ENCODE measurements at places on chromosomes 16 and 17.

DNA sequence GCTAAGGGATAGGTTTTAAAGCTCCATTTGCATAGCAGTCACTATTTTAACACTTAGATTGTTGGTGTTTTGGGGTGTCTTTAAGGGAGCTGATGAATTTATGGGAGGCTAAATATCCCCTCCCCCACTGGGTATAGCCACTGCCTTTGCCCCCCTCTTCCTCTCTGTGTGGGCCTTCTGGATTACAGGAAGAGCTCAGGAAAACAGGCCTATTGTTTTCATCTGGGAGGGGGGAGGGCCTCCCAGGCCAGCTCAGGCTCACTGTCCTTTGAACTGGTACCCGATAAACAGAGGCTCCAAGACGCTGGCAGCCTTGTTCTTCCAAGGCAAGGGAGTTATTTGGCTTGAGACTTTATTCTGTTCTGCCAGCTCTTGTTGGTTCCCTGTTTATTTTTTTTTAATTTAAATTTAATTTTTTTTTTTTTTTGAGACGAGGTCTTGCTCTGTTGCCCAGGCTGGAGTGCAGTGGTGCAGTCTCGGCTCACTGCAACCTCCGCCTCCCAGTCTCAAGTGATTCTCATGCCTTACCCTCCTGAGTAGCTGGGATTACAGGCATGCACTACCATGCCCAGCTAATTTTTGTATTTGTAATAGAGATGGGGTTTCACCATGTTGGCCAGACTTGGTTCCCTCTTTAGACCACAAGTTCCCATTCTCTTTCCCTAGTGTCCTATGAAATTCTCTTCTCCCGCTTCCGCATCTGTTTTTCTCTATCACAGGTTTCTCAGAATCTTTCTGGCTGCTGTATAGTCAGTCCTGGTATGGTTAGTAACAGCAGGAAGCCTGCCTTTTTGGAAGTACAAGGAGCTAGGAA is 25.1 kb downstream of the MINK1 start:
- DNase-seq: no peak

- DNase-seq: no peak
These were observed 222.8 kb upstream of the TNRC6C start for GRCh38 chr17:77735566-77736198.

- no peak for DNase-seq
These were observed 5.1 kb downstream of the GEMIN4 start for GRCh38 chr17:746783-747629.

- no peak for DNase-seq
These were observed 11.2 kb downstream of the CHD9NB start for GRCh38 chr16:53041320-53042051.

- no peak for DNase-seq
These were observed 100.7 kb downstream of the TMEM114 start for GRCh38 chr16:8489580-8489979.

- no peak for DNase-seq
These were observed 939 bp upstream of the WDR90 start for GRCh38 chr16:648071-648780.

Measured in stimulated activated CD4-positive, alpha-beta T cell treated with anti-CD3 and anti-CD28 coated beads, Interleukin-2, amount 100 ng/mL, for 4 hours (primary cell).